ENCODE measurements at places on chromosomes 3 and 15. TPM values are rescaled to one million over a fixed set of nuclear protein-coding genes. Genes with fewer than 3 reads are reported as not detected.

GRCh38 chr3:12227833-12228232, 61.0 kb upstream of the PPARG start:
- H3K36me3 ChIP-seq = no peaks in the 10 kb centered on the region
- DNase-seq = no peak
- no peaks in the 10 kb centered on the region for H3K4me1 ChIP-seq
- H3K4me3 ChIP-seq = no peak overlapping the region
- no peak overlapping the region for H3K27ac ChIP-seq
- peaks cover 10% of the 10 kb centered on the region for H3K27me3 ChIP-seq

The HLTF gene
- total RNA-seq = 27.4 TPM

The RLBP1 gene
- total RNA-seq = not detected

DNA sequence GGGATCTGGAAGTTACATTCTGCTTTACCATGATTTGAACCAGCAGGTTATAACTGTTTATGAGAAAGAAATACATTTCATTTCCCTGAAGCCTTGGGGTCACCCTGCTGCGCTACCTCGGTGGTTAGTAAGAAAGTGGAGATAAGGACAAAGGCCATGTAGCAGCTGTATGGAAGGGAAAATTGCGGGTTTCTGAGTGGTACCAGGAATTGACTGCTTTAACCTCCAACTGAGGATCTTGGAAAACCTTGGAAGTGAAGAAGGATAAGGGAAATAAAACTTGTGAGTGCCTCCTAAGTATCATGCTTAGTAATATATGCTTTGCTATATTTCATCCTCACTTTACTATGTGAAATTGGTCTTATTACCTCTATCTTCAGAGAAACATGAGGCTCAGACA, 76.1 kb upstream of the GAP43 start:
- no peaks in the 10 kb centered on the region for H3K36me3 ChIP-seq
- H3K27me3 ChIP-seq = no peaks in the 10 kb centered on the region
- no peak for DNase-seq
- H3K4me3 ChIP-seq = no peak overlapping the region
- H3K4me1 ChIP-seq = no peaks in the 10 kb centered on the region

DNA sequence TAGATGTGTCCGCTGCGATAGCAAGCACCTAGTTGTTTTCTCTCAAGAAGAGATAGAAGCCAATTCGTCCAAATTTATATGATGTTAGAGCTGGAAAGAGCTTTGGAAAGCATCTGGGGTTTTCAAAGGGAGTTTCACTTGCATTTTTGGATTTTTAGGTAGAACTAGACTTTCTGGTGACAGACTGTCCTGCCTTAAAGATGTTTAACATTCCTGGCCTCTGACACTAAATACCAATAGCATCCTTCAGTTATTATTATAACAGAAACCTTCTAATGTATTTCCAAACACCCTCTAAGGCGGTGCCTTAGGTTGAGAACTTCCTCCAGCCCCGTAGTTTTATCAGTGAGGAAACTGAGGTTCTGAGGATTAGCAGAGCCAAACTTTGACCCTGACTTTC, 305.3 kb downstream of the SATB1 start:
- H3K4me1 ChIP-seq = no peaks in the 10 kb centered on the region
- no peaks in the 10 kb centered on the region for H3K27me3 ChIP-seq
- no peaks in the 10 kb centered on the region for H3K36me3 ChIP-seq
- H3K4me3 ChIP-seq = no peak overlapping the region
- H3K27ac ChIP-seq = no peak overlapping the region

- no peaks in the 10 kb centered on the region for H3K36me3 ChIP-seq
- H3K27ac ChIP-seq = no peak overlapping the region
- H3K4me1 ChIP-seq = no peaks in the 10 kb centered on the region
- H3K27me3 ChIP-seq = no peaks in the 10 kb centered on the region
Measured at GRCh38 chr3:156230278-156230900, 110.0 kb downstream of the KCNAB1 start.

GRCh38 chr3:119230071-119230470, 10.6 kb downstream of the B4GALT4 start:
- no peak overlapping the region for H3K4me3 ChIP-seq
- H3K27me3 ChIP-seq = no peaks in the 10 kb centered on the region
- peaks cover 71% of the 10 kb centered on the region for H3K36me3 ChIP-seq
- DNase-seq = no peak
- H3K27ac ChIP-seq = no peak overlapping the region

The PSMD6 gene
- 78.3 TPM for total RNA-seq

The FGD5 gene
- total RNA-seq = 13.9 TPM

DNA sequence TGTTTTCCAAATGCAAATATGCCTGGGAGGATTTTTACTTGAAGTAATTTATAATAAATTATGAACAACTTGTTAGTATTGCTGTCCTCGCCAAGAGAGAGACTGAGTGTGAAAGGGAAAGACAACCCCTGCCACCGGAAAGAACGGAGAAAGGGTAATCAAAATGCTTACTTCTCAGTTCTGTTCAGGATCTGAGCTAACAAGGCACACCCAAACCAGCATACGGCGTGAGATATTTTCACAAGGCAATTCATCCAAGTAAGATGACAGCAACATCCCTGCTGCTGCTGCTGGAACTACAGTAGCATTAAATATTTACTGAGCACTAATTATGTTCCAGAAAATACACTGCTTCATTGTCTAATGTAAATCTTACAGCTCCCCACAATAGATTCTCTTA, 96.1 kb downstream of the KBTBD8 start:
- H3K4me3 ChIP-seq = no peak overlapping the region
- no peak overlapping the region for H3K27ac ChIP-seq
- H3K27me3 ChIP-seq = peaks cover 15% of the 10 kb centered on the region
- H3K4me1 ChIP-seq = peaks cover 6% of the 10 kb centered on the region
- DNase-seq = no peak

The SLC6A1 gene
- 0.77 TPM for total RNA-seq

GRCh38 chr15:63915873-63916771, 82.4 kb upstream of the HERC1 start:
- H3K4me1 ChIP-seq = peaks cover 36% of the 10 kb centered on the region
- H3K27ac ChIP-seq = peak overlapping the region; percentile 66
- H3K27me3 ChIP-seq = no peaks in the 10 kb centered on the region
- no peak overlapping the region for H3K4me3 ChIP-seq
- DNase-seq = no peak

DNA sequence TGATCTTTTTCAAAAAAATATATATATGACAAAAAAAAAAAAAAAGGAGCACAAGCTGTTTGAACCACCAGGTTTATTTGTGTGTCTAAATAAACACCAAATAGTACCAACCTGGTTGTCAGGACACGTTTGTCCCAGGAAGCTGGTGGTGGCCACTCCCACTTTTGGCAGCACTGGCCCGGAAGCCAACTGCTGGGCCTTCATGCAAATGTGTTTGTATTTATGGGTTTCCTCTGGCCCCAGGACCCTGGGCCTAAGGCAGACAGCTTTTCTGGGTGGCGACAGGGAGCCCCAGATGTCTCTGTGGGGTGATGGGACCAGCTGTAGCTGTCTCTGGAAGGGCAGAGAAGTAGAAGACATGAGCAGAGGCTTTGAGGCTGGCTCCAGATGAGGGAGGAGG, 31.6 kb downstream of the PRKCD start:
- peaks cover 24% of the 10 kb centered on the region for H3K36me3 ChIP-seq
- H3K4me1 ChIP-seq = peaks cover 32% of the 10 kb centered on the region
- H3K27me3 ChIP-seq = no peaks in the 10 kb centered on the region
- H3K27ac ChIP-seq = no peak overlapping the region

DNA sequence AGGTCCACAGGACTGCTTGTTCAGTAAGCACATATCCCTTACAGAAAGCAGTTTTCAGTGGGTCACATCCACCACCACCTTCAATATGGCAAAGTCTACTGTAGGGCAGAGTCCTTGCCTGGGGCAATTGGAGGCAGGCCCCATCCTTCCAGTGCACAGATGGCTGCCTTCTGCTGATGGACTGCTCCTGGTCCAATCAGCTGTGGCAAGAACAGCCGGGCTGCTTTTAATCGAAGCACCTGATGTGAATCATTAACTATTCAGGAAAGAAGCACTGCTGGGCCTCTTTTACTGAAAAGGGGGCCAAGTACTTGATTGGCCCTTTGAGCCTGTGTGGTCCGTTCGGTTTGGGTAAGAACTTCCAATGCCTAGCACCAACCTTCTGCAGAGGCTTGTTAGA, 24.4 kb downstream of the LARS2 start:
- no peak overlapping the region for H3K4me3 ChIP-seq
- H3K27ac ChIP-seq = no peak overlapping the region
- H3K27me3 ChIP-seq = no peaks in the 10 kb centered on the region
- DNase-seq = no peak

DNA sequence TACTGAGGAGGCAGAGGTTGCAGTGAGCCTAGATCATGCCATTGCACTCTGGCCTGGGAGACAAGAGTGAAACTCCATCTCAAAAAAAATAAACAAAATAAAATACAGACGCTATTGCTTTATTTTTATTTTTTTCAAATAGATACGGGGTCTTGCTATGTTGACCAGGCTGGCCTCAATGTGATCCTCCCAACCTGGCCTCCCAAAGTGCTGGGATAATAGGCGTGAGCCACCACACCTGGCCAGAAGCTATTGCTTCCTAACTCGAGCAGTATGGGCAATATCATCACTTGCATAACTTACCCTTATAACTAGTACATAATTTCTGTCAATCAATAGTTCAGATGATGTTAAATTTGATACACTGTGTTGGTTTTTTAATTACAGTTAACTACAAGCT, 3.0 kb downstream of the ARF4 start:
- peaks cover 70% of the 10 kb centered on the region for H3K4me1 ChIP-seq
- H3K36me3 ChIP-seq = no peaks in the 10 kb centered on the region
- peak overlapping the region; percentile 83 for H3K4me3 ChIP-seq
- no peak overlapping the region for H3K27ac ChIP-seq
- H3K27me3 ChIP-seq = no peaks in the 10 kb centered on the region
